Hindlimb muscle (tissue), 1 donor: ENCODE measurements at places on chromosomes 4 and X. TPM values are rescaled to one million over a fixed set of nuclear protein-coding genes. Genes with fewer than 3 reads are reported as not detected.

DNA sequence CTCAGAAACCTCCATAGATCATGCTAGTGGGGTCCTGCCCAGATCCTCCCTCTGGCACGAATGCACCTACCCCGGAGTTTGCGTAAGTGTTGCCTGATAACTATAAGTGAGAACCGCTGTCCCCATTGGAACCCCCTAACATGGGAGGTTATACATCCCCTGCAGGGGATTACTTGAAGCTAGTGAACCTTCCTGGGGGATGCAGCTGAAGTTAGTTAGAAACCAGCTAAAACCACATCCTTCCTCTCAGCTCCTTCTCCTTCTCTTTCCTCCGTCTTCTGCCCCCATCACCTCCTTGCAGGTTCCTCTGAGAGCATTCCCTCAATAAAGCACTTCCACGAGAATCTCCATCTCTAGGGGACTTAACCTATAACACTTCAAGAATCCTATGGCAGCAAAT, 95.0 kb downstream of the ZNF827 start:
- DNase-seq = no peak

DNA sequence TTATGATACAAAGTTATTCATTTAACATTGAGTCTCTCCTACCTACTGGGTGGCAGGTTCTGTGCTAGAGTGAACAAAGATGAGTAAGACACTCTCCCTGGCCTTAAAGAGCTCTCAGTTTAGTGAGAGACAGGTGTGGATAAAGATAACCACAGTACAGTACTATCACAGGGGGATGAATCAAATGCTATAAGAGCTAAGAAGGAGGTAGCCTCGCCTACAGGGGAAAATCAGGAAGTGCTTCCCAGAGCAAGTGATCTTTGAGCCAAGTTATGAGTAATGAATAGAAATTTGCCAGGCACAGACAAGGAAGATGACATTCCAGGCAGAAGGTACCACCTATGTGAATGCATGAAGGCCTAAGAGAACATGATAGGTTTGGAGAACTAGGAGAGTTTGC, 3.4 kb upstream of the IGBP1 start:
- DNase-seq = no peak

- DNase-seq = peak; percentile 56
These were observed 8.1 kb upstream of the DCTD start for GRCh38 chr4:182925298-182925757.

The TEX11 gene
- 0.23 TPM for polyA plus RNA-seq

The BEND2 gene
- not detected for polyA plus RNA-seq

The BEX1 gene
- polyA plus RNA-seq = 0.34 TPM
